ENCODE measurements at places on chromosomes 7 and 10.

- DNase-seq, result no peak
Measured at GRCh38 chr7:70704831-70705346, 427.1 kb upstream of the GALNT17 start.

GRCh38 chr10:68135922-68136792 lies 26.9 kb downstream of the MYPN start:
- no peak for DNase-seq

- DNase-seq, result no peak
Measured at GRCh38 chr7:22969010-22969431, 44.9 kb downstream of the HYCC1 start.

- no peak for DNase-seq
Measured at GRCh38 chr10:32266979-32267378, 80.0 kb downstream of the EPC1 start.
